Natural killer cell treated with Interleukin-12 subunit alpha and Interleukin-12 subunit beta and Interleukin-15 and Interleukin-18, amount 100 ng/mL, for 72 hours (primary cell): ENCODE measurements at places on chromosomes 6 and 20.

- no peak for DNase-seq
Observed at GRCh38 chr20:19249106-19249879, 36.9 kb downstream of the SLC24A3 start.

GRCh38 chr20:46021361-46022359 is 7.4 kb upstream of the SLC12A5 start:
- no peak for DNase-seq

DNA sequence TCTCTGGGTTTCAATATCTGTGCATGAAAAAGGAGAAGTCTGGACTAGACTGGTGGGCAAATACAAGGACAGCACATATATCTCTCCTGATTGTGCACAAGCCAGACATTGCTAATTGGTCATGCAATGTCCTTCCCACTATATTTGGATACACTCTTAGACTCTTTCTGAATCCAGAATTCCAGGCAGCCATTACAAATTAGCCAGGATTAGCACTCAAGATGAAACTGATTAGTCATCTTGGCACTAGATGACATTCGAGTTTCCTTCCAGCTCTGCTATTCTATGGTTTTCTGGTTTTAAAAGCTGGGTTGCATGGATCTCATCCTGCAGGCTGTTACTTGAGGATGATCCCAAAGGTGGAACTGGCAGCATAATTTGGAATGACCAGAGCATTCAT is 73.2 kb downstream of the SCP2D1 start:
- no peak for DNase-seq

- DNase-seq, result no peak
Observed at GRCh38 chr20:33662172-33662571, at the start of gene C20orf144. C20orf144 (plus strand) TSS chr20:33662327; CDS start chr20:33662346, 19 bp downstream.

GRCh38 chr6:169700296-169700695 is 1.5 kb downstream of the WDR27 start:
- DNase-seq, result no peak

DNA sequence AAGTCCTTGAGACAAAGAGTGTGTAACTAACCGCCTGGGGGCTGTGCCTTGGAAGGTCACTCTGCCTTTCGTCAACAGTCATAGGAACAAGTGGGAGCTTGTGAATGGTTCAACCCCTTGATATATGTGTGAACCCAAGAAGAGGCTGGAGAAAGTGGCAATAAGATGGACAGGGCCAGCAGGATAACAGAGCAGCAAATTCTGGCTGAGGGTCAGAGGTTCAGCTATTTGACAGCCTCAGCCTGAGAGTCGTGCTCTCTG is 54.9 kb downstream of the CPNE5 start:
- DNase-seq, result no peak

DNA sequence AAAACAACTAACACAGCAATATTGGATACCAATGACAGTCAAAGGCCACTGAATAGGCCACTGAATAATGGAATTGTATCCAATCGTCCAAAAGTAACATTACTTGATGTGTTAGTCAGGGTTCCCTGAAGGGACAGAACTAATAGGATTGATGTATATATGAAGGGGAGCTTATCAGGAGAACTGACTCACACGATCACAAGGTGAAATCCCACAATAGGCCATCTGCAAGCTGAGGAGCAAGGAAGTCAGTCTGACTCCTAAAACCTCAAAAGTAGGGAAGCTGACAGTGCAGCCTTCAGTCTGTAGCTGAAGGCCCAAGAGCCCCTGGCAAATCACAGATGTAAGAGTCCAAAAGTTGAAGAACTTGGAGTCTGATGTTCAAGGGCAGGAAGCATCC is 571.4 kb downstream of the PRKN start:
- DNase-seq, result no peak

DNA sequence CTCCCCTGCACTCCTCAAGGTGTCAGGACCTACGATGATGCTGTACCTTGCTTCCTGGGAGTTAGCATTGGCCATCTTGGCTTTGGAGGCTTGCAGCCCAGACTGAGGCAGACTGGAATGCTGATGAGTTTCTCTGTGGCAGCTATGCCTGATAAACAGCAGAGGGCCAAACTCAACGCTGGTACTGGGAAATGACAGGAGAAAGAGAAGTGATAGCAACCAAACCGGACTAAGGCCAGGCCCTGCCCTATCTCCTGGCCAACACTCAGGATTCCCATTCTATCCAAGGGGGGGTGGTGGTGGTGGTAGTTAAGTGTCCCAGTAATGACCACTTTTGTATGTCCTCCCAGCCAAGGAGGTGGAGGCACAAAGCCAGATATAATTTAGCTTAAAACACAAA is 90.0 kb upstream of the DTNBP1 start:
- DNase-seq, result no peak

DNA sequence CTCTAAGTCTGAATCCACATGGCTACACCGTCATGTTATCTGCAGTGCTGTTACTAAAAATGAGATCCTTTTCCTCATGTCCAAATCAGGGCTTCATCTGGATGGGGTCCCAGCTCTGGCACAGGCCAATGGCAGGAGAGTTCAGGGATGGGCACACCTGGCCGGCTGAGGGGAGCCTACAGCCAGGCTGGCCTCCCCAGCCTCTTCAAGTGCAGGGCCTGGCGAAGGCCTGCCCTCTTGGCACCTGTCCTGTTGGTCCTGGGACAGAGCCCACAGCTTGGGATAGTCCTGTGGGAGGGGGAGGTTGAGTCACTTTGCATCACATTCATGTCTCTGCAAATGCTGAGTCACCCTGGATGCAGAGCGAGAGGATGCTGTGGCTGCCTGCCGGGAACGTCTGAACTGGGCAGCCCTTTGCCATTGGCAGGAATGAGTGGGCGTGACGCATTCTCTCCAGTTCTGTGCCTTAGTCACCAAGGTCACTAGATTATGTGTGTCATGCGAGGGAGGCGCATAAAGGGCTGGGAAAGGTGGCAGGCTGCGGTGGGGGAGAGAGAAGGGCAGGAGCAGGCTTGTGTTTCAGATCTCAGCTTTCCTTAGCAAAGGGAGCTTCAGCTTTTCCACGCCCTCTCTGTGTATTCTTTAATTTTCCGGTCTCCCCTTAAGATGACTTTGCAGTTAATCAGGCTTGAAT is 223.2 kb upstream of the ECI2 start:
- no peak for DNase-seq

- DNase-seq, result no peak
Observed at GRCh38 chr6:3137057-3137777, 18.7 kb downstream of the BPHL start.

DNA sequence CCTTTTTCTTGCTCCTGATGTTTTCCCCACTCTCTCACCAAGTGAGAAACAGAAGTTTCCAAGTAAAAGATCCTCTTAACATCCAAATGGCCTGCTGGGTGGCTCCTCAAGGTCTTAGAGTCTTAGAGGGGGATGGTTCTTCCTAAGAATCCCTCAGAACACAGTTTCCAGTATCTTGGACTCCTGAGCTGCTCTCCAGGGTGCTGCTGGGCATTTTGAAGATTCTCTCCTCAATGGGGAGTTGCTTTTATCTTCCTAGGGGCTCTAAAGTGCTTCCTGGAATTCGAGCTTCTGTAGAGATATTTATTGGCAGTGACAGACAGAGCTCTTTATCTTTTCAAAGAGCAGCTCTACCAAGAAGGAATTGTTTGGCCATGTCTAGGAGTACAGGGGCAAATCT is 70.8 kb upstream of the SLC35B3 start:
- DNase-seq, result no peak

GRCh38 chr6:154234019-154234772 is 122.4 kb downstream of the IPCEF1 start:
- no peak for DNase-seq

- no peak for DNase-seq
Observed at GRCh38 chr6:94894300-94894699, 683.0 kb upstream of the MANEA start.

GRCh38 chr6:10695086-10695657 is 400 bp downstream of the PAK1IP1 start:
- DNase-seq, result no peak

- no peak for DNase-seq
Observed at GRCh38 chr6:169207482-169207881, 46.2 kb downstream of the THBS2 start.

DNA sequence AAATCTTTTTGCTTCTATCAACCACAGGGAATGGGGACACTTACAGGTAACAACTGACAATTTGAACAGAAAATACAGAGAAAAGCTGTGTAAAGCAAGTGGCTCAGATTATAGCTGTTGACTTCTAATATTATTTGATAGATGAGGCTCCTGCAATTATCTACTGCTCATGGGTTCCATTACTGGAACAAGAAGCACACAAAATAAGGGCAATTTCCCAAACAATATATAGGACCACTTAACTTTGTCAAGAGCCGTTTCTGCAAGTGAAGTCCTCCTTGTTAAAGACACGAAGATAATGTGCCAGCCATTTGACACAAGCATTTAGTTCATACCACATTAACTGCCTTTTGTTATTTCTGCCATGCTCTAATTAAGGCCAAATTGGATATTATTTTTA is 315.5 kb upstream of the ARID1B start:
- DNase-seq, result no peak

DNA sequence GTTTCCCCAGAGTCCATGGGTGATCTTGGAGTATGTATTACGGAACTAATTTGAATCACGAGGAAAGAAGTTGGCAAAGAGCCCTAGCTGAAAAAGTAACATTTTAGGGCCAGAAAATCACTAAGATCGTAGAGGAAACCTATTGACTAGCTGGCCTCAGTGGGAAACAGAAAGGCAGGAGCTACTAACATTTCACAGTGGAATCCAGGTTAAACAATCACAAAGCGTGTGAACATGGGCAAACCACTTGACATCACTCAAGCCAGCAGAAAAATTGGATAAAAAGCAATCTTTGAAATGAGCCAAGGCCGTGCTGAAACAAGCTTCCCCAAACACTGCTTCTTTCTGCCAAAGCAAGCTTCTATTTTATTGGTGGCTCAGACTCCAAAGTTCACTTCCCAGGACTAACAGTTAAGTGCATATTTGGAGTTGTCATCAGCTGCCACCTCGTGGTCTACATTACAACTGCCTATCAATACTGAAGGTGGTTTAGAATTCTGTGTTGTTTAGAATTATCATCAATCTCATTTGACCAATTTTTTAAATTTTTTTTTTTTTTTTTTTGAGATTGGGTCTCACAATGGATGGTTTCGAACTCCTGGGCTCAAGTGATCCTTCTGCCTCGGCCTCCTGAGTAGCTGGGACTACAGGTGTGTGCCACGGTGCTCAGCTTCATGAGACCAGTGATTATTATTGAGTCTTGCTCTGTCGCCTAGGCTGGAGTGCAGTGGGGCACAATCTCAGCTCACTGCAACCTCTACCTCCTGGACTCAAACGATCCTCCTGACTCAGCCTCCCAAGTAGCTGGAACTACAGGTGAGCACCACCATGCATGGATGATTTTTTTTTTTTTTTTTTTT is 10.6 kb downstream of the RPS10 start:
- no peak for DNase-seq

DNA sequence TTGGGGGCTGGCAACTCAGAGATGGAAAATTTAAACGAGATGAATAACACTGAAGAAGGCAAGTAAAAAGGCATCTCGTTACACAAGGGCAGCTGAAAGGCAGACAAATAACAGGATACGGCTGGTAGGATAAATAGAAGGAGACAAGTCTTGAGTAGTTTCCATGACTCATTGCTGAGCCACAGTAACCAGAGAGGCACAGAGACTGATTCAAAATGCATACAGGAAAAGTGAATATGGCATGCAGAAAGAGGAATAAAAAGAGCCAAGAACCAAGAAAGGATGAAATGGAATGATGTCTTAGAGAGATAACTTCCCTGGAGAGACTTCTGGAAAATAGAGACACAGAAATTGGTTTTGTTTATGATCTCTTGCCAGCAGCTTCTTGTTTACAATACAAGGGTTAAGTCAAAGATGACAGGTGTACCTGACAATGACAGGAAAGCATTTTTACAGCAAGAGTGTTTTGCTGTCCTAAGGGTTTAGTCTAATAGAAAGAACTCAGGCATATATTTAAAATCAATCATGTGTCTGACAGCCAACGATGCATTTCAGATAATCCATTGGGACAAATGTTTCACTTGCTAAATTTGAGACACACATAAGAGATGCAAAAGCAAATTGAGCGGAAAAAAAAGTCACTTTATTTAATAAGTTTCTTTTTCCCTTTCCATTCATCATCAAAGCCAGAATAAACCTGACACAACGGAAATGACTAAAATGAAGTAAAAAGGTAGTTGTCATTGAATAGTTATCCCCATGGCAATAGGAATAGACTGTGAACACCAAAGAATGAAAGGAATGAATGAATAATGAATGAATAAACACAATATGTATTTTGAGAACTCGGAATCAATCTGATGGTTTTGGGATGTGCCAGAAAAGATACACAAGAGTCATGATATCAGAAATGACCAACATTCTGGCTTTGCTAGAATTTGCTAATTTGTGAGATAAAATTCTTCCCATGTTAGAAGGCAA is 68.0 kb upstream of the KCNQ5 start:
- DNase-seq, result no peak

DNA sequence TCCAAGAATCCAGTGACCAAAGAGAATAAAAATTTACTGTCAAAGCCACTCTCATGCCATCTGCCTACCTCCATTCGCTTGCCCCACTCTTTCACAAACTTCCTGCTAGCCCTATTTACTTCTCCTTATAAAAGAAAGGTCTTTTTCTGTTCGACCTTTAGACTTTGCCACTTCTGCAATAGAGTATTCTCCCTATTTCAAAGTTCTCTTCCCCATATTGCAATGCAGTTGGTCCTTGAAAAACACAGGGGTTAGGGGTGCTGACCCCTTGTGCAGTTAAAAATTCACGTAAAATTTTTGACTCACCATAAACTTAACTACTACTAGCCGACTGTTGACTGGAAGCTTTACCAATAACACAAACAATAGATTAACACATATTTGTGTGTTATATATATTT is 15.0 kb downstream of the CCN2 start:
- no peak for DNase-seq

DNA sequence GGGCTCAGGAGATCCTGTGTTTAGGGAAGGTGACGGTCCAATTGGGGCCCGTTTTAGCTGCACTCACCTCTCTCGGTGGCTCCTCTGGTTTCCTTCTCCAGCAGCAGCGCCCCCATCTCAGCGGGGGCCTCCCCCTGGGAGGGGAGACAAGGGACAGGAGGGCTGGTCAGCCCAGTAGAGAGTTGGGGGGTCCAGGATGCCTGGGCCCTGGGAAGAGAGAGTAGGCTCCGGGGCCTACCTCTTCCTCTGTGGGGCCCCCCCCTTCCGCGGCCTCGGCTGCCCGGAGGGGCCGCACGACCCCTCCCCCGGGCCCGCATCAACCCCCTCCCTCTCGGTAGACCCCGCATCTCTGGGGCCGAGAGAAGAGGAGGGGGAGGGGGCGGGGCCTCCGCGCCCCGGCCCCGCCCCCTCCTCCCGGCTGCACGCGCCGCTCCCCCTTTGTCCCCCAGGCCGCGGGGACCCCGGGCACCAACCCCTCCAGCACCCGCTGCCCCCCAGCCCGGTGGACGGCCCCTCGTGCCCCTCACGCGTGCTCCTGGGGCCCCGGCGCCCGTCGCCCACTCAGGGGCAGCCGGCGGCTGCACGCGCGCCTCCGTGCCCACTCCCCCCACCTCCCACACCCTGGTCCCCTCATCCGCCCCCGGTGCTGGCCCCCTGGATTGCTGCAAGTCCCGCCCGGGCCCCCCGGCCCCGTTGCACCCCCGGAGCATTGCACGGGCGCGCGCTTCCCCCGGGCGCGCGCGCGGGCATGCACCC is 464 bp downstream of the EHMT2 start:
- no peak for DNase-seq
